ENCODE measurements at places on chromosomes 7 and 10.

DNA sequence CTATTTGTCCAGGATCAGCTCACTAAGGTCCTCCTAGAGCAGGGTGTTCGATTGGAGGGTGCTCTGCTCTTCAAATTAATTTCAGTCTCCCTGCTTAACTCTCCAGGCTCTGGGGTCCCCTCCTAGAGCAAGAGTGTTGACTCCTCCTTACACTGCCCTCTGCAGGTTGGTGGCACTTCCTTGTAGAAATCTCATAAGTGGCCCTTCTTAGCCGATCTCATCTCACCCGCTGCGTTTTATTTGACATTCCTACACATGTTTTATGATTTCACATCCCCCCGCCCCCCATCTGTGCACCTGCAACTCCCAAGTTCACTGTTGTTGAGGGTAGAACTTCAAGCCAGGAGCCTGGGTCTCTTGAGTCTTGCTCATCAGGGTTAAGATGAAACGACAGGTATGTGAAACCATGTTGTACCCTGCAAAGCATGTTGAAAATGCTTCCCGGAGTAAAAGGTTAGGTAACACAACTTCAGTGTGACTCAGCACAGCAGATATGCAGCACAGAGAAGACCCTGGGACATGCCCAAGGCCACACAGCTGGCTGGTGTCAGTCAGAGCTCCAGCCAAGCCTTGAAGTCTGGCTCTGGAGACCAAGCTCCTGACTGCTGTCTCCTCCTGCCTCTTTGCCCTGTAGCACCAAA lies 171.2 kb downstream of the PRKAG2 start:
- no peak for DNase-seq

GRCh38 chr7:120677535-120677934 lies 180.4 kb downstream of the TSPAN12 start:
- DNase-seq, result no peak

GRCh38 chr7:122212754-122213153 lies 68.7 kb upstream of the AASS start:
- no peak for DNase-seq

- no peak for DNase-seq
These were observed 5.1 kb upstream of the LBX1 start for GRCh38 chr10:101234333-101234732.

GRCh38 chr7:86937363-86937878 lies 122.0 kb downstream of the ELAPOR2 start:
- no peak for DNase-seq

Data from activated CD8-positive, alpha-beta memory T cell treated with anti-CD3 and anti-CD28 coated beads for 48 hours (primary cell).